ENCODE measurements at places on chromosomes 6 and 20. TPM values are rescaled to one million over a fixed set of nuclear protein-coding genes. Genes with fewer than 3 reads are reported as not detected.

- no peak for DNase-seq
Observed at GRCh38 chr6:123507582-123507981, 129.2 kb downstream of the TRDN start.

GRCh38 chr20:11993886-11994461 lies 76.3 kb downstream of the BTBD3 start:
- DNase-seq = no peak

The RNGTT gene
- total RNA-seq = 16.9 TPM

- no peak for DNase-seq
Observed at GRCh38 chr20:54624706-54625390, 149.5 kb downstream of the DOK5 start.

The SLC22A7 gene
- total RNA-seq = not detected

GRCh38 chr20:62549499-62550086 lies 73.8 kb upstream of the GATA5 start:
- DNase-seq = no peak

GRCh38 chr6:77776441-77776840 lies 123.6 kb downstream of the MEI4 start:
- DNase-seq = no peak
